ENCODE measurements at places on chromosomes 5 and 9.

DNA sequence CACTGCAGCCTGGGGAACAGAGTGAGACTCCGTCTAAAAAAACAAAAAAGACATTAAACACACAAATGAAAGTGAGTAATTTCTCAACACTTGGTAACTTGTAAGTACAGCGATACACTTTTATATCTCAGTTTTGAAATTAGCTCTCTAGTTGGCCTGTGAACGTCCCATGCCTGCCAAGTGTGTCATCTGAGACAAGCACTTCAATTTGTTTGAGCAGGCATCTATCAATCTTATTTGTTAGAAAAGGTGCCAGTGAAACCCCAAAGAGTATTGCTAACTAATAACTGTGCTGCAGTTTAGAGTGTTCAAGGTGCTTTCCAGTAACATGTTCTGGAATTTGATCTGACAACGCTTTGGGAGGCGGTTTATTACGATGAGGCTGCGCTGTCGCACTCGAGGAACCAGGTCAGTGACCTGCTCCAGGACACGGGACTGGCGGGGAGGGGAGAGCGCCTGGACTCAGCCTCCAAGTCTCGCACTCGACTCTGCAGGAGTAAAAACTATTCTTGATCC is 1.1 kb upstream of the SPIN1 start:
- DNase-seq: no peak

- no peak for DNase-seq
Measured at GRCh38 chr5:176901260-176902101, 2.3 kb upstream of the HK3 start.

DNA sequence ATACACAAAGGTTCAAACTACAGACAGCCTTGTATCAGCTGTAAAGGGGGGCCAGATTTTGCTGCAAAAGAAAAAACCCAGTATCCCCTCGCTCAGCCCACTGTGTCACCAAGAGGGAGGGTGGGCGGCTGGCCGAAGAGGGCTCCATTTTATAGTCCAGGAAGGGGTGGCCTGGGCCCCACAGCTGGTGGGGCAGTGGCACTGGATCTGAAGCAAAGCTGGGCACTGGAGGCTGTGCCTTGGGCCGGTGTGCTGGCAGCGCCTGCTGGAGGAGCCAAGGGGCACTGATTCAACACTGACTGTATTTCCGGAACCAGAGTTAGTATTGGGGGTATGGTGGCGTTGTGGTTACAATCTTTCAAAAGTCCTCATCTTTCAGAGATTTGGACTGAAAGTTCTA is 9.1 kb downstream of the BRD3 start:
- no peak for DNase-seq

- no peak for DNase-seq
Measured at GRCh38 chr9:120259100-120259499, 320.9 kb downstream of the CDK5RAP2 start.

GRCh38 chr9:120931231-120932085 is 4.9 kb upstream of the TRAF1 start:
- no peak for DNase-seq

DNA sequence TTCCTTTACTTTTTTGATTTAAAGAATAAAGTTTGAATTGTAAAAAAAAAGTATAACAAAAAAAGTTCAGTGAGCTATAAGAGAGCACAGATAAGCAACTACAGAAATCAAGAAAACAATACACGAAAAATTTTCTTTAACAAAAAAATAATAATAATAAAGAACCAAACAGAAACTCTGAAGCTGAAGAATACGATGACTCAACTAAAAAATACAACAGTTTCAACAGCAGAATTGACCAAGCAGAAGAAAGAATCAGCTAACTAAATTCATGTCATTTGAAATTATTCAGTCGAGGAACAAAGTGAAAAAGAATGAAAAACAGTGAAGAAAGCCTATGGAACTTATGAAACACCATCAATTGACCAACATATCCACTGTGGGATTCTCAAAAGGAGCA is 177.7 kb downstream of the NDUFS4 start:
- DNase-seq: no peak

DNA sequence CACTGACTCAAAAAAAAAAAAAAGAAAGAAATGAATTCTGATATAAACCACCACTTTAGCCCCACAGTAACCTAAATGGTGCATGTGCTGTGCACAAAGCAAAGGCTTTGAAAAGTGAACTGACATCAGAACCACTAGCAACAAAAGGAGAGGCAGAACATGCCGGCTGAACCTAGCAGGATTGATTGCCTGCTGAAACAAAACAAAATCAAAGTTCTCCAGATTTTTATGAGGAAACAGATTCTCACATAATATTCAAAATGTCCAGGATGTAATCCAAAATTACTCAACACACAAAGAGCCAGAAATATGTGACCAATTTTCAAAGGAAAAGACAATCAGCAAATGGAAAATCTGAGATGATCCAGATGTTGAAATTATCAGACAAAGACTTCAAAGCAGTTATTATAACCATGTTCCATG is 37.9 kb downstream of the UBTD2 start:
- DNase-seq: no peak

- DNase-seq: no peak
Measured at GRCh38 chr5:169097374-169098326, 203.3 kb downstream of the SLIT3 start.

- DNase-seq: no peak
Measured at GRCh38 chr9:109707355-109707754, 72.6 kb upstream of the PALM2AKAP2 start.

DNA sequence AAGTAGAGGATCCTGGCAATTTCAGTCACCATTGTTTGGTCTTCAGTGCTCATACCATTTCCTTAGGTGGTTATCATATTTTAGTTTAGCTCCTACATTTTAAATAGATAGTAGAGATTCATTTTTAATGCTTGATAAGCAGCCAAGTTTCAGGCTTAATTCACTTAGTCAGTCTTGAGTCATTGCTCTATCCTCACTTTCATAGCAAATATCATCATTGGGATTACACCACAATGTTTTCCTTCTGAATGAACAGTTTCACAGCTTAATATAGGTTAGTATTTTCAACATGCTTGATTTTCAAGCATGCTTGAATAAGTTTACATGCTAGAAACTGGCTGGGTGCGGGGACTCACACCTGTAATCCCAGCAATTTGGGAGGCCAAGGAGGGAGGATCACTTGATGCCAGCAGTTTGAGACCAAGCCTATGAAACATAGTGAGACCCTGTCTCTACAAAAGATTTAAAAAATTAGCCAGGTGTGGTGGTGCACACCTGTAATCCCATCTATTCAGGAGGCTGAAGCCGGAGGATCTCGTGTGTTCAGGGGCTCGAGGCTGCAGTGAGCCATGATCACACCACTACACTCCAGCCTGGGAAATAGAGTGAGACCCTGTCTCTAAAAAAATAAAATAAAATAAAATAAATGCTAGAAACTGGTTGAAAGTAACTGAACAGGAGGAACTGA is 339.9 kb downstream of the ADGRV1 start:
- DNase-seq: no peak

- no peak for DNase-seq
Measured at GRCh38 chr5:11770310-11770709, 133.9 kb downstream of the CTNND2 start.

- no peak for DNase-seq
Measured at GRCh38 chr9:115972843-115973595, 180.6 kb upstream of the PAPPA start.

GRCh38 chr5:120499876-120500563 is 35.9 kb downstream of the PRR16 start:
- DNase-seq: no peak

DNA sequence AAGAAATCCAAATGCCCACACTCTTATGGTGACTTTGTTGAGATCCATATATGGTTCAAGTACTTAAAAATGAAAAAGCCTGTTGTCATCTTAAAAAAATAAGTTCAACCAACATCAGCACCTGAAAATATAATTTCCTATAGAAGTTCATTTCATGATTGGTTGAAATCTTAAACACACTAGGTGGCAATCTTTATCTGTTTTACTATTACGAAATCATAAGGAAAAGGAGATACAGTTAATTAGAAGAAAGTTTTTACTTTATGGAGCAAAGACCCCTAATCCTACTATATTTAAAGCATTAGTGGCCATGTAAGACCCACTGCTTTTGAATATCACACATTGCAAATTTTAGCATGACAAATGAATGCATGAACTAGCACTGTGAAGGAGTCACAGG is 616.0 kb downstream of the RAB3C start:
- no peak for DNase-seq

DNA sequence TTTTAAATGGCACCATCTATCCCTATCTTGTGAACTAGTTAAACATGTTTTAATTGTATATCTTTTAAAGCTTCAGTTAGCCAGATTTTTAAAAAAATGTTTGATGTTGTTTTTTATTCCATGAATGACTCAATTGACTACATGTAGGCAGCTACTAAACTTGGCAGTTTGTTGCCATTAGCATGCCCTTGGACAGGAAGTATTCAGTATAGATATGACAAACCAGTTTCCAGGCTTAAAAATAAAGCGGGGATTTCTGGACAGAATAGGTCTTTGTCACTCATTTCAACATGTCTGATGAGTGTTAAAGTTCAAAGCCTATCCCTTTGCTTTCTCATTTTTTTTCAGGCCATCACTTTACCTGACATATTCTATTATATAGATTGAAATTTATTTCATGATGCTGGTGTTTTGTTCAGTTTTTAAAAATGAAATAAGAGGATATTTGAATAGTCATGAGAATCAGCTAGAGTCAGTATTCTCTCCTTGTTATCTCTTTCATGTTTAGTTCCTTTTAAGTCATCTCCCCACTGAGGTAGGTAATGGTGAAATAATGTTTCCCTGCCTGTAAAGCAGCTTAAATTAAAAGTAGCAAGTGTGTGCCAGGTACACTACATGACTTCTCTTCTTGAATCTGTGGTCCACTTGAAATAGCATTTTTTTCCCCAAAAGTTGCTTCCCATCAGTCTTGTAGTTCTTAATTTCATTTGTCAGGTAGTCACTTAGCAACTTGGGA is 11.9 kb downstream of the TNFAIP8 start:
- no peak for DNase-seq

DNA sequence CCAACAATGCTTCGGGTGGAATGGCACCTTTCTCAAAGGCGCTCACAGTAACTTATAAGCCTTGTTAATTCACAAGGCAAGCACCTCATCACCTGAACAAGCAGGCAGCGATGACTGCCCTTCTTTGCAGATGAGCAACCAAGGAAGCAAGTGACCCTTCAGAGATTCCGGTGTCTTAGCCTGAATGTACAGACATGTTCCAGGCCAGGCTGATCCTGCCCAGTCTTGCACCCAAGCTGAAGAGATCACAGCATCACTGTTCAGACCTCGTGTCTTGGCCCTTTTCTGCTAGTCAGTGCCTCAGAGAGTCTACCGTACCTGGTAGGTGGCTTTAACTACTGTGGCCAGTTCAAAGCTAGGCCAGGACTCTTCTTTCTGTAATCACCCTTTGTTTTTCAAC is 94.7 kb upstream of the ERCC6L2 start:
- no peak for DNase-seq

- DNase-seq: no peak
Measured at GRCh38 chr9:7146582-7146981, 388.8 kb downstream of the KDM4C start.

- DNase-seq: no peak
Measured at GRCh38 chr9:100303747-100304146, 49.0 kb downstream of the TEX10 start.

- DNase-seq: no peak
Measured at GRCh38 chr5:87307796-87308423, 40.2 kb downstream of the RASA1 start.

GRCh38 chr5:13552361-13552760 is 392.1 kb downstream of the DNAH5 start:
- no peak for DNase-seq

DNA sequence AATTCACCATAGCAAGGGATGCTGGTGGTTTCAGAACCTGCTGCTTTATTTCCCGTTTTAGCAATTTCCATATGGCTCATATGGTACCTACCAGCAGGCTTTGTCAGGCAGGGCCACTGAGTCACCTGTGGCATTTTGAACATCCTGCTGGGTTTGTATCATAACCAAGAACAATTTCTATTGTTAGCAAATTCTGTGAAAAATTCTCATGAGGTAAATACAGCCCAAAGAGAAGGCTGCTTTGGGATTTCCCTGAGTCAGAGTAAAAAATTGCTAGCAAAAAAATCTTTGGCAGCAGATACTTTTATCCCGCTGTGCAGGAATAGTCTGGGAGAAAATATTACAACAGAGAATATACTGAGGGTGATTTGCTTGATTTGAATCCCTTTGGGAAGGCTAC is 52.7 kb downstream of the PRR16 start:
- DNase-seq: no peak

- no peak for DNase-seq
Measured at GRCh38 chr5:117424559-117424958, 849.9 kb upstream of the SEMA6A start.

GRCh38 chr5:178305801-178306200 is 73.2 kb upstream of the PHYKPL start:
- no peak for DNase-seq

DNA sequence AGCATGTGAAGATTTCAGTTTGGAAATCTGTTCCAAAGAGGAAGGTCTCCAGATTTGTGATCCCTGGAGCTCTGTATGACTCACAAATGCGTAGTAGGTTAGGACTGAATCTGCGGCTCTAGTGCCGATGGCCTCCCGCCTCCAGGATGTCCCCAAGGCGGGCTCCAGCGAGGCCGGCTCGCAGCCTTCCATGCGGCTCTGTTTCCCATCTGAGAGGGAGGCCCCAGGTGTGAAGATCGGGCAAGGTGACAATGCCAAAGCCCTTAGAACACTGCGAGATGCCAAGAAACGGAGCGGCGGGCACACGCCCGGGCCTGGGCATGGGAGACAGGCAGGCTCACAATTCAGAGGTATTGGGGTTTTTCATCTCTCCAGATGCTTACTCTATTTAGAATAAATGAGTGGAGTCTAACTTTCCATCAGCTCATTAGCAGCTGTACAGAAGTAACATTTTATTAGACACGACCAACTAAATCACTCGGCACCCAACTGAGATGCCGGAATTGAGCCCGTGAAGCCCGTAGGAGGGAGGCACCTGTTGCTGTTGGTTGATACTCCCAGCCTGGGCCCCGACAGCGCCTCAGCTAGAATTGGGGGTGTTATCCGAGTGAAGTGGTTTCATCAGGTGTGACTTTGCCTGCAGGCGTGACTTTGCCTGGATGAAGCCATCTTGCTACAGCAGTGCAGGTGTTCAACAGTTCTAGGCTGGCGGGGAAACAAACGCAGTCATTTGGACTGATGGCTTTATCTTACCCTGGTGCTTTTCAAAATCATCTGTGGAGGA is 7.4 kb upstream of the MRPS2 start:
- no peak for DNase-seq
